CMK (cell line): ENCODE measurements at places on chromosomes 12 and 14.
A peak's percentile ranks its signal among the peaks of the same experiment; 100 is the strongest.

DNA sequence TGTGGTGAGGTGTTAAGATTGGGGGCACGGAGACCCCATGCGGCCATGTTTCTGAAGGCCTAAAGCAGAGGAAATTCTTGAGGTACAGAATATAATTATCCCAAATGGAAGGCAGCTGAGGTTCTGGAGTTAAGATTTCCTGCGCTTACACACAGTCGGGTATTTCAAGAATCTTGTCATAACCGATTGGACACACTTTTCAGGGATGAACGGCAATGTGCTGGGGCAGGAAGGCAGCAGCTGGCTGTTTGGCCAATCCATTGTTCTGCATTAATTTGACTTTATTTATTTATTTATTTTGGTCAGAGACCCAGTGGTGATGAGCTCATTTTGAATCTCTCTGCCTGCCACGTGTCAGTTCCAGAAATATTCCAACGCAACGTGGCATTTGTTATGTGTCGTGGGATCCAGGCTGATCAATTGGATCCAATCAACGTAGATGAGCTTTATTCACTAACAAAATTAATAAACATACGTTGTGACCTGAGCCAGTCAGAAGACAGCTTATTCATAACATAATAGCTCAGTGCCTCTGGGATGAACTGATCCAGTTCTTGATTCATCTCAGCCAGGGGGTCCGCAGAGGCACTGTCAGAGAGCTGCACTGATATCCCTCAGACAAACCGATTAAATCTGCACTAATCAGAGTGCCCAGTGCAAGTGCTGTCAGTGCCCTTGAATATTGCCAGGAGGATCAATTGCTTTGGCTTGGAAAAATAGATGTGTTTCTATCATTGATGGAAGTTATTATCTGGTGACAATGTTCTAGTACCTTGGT, 181.0 kb downstream of the KTN1 start:
- DNase-seq: no peak

- DNase-seq: no peak
Measured at GRCh38 chr14:100767003-100767787, 40.5 kb downstream of the DLK1 start.

DNA sequence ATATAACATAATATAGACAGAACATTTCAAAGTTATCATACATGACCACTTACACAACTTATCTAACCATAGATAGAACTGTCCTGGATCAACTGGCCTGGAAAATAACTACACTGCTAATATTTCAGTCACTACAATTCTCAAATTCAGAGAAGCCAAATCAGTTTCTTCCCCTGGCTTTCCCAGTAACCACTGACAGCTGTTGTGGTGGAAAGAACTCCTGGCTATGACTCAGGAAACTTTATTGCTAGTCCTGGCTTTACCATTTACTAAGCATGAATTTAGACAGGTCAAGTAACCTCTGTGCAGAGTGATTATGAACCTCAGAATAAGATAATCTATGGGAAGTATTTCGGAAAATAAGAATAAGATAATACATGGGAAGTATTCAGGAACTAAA, 244.9 kb upstream of the DIO2 start:
- DNase-seq: no peak

GRCh38 chr12:12958886-12959285, 6.9 kb upstream of the GPRC5D start:
- DNase-seq: peak; percentile 54

DNA sequence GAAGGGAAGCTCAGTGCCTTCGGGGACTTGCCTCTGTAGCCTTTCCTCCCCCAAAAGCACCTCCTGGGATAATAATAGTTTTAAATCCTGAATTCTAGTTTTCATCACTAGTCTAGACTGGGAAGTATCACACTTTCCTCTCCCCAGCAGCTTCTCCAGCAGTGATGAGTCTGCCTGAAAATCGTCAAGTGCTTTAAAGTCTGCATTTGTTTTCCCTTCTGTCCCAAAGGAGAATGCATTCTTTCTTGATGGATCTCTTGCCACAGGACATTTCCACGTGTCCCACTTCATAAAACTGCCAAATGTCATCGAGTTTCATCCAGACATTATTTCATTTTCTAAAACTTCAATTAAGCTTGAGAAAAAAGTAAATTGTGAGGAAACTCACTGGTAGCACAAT, 15.0 kb downstream of the CSRP2 start:
- no peak for DNase-seq

- no peak for DNase-seq
Measured at GRCh38 chr12:56267443-56268071, 815 bp downstream of the COQ10A start.
